Psoas muscle (tissue), 8 donors: ENCODE measurements at places on chromosomes 4 and X.

GRCh38 chr4:184722798-184723197 is 11.1 kb downstream of the CENPU start:
- DNase-seq, result no peak

GRCh38 chr4:5654791-5655190 is 53.6 kb downstream of the EVC2 start:
- DNase-seq, result no peak

GRCh38 chr4:132266374-132266773 is 882.7 kb upstream of the PCDH10 start:
- DNase-seq, result no peak

DNA sequence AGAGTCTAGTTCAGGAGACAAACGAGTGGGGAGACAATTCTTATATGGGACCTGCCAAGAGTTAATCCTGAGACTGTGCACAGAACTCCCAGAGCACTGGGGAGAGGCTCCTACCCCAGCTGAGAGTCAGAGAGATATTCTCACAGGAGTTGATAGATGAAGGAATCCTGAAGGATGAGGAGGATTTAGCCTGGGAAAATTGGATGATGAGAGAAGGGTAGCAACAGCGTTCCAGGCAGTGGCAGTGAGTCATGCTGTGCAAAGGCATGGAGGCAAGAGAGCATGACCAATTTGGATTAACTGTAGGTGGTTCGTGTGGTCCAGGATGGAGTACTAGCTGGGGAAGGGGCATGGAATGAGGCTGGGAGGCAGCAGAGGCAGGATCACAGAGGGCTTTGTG is 318.6 kb downstream of the LDB2 start:
- no peak for DNase-seq

DNA sequence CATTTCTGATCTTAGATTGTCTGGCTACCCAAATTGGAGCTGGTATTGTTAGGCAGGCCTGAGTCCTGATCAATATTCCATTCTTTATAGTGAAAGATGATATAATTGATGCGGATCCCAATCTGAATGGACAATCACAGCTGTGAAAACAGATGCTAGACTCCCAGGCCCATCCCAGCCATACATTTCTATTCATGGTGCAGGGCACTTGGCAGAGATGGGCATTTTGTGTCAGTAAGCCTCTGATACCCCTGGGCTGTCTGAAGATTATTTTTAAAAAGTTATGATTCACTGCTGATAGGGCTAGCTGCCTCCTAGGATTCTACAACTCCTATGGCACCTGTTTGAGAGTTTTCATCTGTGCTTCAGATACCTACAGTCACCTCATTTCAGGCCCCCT is 61.2 kb upstream of the TSPAN7 start:
- no peak for DNase-seq

- no peak for DNase-seq
Observed at GRCh38 chr4:113122066-113122465, 72.6 kb downstream of the ANK2 start.
